ENCODE measurements at places on chromosomes 2 and 18.

DNA sequence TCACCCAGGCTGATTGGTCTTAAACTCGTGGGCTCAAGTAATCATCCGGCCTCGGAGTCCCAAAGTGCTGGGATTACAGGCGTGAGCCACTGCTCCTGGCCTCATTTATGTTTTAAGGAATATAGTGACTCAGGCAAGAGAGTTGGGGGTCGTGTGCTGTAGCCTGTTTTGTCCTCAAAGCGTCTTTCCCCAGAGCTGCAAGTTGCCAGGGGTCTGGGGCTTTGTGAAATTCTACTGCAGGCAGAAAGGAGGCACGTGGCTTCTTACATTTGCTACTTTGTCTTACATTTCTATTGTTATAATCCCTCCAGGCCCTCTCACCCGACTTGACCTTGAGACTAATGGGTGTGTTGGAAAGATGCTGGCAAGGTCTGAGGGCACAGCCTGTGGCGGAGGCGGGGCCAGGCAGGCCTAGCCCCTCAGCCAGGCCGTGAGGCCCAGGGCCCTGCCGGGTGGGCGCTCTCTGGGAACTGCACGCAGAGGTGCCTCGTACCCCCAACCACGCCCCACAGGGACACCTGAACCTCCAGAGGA, 85.8 kb upstream of the NDUFV2 start:
- DNase-seq: no peak

- no peak for DNase-seq
Measured at GRCh38 chr2:149027590-149028250, 10.8 kb upstream of the LYPD6B start.

GRCh38 chr2:120738117-120738516, 2.4 kb downstream of the GLI2 start:
- DNase-seq: no peak

GRCh38 chr2:158095912-158096311, 5.8 kb upstream of the UPP2 start:
- no peak for DNase-seq

DNA sequence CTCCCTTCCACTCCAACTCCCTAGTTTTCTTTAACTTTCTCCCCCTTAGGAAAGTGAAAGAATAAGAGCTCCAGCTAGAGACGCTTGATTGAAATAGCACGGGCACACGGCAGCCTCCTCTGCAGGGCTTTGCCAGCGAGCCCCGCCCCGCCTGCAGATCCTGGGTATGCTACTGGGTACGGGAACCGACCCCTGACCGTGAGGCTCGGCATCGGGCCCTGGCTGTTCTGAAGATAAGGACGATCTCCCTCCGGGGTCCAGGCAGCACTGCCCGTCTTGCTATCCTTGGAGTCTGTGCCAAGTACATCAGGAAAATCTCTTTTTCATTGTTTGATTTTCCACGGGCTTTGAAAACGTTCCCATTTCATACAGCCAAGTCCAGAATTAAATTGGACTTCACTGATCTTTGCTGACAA, 284.5 kb downstream of the MTX2 start:
- DNase-seq: no peak

- DNase-seq: peak; percentile 30
Measured at GRCh38 chr2:207792244-207792785, 22.6 kb upstream of the FZD5 start.

- DNase-seq: no peak
Measured at GRCh38 chr2:23378496-23378895, 6.5 kb upstream of the KLHL29 start.

GRCh38 chr2:145416640-145417039, 896.7 kb upstream of the ZEB2 start:
- no peak for DNase-seq

DNA sequence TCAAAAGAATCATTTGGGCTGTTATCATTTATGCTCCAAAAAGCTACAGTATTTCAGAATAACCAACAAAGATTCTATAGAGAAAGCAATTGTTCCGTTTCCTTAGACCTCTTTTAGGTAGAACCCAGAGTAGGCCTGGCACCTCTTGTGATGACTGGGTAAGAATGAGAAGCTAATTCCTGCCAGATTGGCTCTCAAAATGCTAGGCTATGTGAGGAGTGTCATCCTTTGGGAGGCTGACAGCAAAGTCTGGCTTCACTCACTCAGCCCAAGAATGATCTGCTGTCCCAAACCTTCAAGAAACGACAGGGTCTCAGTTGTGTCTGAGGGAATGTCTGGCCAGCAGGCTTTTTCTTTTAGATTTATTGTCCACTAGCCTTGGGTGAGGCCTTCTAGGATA, 4.5 kb downstream of the CERS6 start:
- DNase-seq: no peak

DNA sequence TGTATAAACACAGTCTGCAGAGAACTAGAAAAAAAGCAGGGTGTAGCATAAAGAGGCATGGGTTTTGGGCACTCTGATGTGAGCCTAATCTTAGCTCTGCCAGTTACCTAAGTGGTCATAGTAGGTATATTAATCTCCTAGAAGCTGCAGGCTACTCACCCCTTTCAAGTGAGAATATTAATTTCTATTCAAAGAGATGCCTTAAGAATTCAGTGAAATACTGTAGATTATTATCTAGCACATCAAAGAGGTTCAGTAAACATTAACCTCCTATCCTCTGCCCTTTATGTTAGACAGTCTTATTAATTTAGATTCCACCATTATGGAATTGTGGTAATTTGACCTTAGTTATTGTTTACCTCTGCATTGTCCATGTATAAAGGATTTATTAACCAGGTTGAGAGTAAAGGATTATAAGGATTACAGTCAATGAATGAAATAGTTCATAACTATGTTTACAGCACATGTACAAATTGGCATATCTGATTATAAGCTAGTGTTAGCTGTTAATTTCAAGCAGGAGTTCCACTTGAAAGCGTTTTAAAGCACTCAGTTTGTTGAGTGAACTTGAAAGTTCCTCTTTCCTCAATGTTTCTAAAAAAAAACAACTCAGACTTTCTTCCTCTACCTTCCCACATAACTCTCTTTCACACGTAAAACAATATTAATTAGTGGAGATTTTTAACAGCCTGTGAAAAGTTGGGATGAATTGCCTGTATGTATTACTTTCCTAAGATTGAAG, 150.6 kb upstream of the EPC2 start:
- peak; percentile 10 for DNase-seq

- DNase-seq: no peak
Measured at GRCh38 chr2:603427-603826, 73.8 kb downstream of the TMEM18 start.

DNA sequence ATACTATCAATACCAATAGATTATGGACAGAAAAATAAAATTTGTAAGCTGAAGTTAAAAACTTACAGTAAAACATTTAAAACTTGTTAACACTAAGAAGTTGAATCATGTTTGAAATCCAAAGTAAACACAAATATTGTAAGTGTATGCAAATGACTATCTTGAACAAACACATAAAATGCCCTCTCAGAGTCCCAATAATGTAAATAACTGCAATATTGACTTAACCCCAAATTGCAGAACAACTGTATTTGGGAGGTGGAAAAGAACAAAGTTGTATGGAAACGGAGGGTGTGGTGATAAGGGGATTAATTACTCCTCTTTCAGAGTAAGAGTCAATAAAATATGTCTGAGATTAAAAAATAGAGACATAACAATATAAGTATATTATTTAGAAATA, 140.0 kb upstream of the NOL4 start:
- no peak for DNase-seq

DNA sequence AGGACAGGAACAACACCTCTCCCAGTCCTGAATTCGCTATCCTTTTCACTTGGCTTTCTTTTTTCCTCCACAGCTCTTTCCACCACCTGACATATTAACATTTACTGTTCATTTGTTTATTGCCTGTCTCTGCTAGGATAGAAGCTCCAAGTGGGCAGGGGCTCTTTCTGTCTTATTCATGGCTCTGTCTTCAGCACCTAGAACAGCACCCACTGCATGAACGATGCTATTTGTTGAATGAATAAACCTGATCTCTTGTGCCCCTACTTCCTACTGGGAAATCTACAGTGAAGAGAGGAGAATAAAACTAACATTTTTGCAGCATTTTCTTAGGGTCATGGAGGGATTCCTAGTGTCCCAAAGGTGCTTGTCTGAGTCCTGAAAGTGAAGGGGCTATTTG, 24.4 kb upstream of the GAREM2 start:
- DNase-seq: no peak

DNA sequence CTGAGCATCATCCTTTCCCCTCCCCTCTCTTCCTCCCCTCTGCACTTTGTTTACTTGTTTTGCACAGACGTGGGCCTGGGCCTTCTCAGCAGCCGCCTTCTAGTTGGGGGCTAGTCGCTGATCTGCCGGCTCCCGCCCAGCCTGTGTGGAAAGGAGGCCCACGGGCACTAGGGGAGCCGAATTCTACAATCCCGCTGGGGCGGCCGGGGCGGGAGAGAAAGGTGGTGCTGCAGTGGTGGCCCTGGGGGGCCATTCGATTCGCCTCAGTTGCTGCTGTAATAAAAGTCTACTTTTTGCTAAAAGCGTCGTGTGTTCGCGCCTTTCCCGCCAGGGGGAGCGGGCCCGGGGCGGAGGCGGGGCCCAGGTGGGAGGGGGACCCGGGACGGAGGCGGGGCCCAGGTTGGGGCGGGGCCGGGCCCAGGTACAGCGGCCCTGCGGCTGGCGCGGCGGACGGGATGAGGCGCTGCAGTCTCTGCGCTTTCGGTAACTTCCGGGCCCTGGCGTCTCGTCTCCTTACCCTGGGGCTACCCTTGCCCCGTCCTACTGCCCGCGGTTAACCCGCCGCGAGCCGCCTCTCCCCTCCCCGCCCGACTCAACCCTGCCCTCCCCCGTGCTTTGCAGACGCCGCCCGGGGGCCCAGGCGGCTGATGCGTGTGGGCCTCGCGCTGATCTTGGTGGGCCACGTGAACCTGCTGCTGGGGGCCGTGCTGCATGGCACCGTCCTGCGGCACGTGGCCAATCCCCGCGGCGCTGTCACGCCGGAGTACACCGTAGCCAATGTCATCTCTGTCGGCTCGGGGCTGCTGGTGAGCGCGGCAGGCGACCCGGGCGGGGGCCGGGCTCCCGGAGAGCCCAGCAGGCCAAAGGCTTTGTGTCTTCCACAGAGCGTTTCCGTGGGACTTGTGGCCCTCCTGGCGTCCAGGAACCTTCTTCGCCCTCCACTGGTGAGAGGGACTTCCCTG, at the start of gene KRTCAP3:
Gene KRTCAP3 (plus strand): TSS at position 424 of the 962 bp plus-strand sequence. CDS start 32 bp downstream, at position 456.
- peak; percentile 65 for DNase-seq

- DNase-seq: no peak
Measured at GRCh38 chr2:150088538-150088937, 398.9 kb downstream of the RND3 start.

DNA sequence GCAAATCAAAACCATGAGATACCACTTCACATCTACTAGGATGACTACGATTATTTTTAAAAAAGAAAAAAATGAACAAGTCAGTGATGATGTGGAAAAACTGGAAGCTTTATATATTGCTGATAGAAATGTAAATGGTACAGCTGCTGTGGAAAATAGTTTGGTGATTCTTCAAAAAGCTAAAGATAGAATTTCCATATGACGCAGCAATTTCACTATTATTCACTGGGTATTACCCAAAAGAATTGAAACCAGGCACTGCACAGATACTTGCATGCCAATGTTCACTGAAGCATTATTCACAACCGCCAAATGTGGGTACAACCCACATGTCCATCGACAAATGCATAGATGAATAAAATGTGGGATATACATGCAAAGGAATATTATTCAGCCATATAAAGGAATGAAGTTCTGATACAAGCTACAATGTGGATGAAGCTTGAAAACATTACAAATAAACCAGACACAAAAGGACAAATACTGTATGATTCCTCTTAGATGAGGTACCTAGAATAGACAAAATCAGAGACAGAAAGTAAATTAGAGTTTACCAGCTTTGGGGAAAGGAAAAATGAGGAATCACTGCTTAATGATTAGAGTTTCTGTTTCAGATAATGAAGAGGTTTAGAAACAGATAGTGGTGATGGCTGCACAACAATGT, 11.1 kb downstream of the RTTN start:
- DNase-seq: peak; percentile 15
